Mesangial cell (primary cell): ENCODE measurements at places on chromosomes 3 and 15. TPM values are rescaled to one million over a fixed set of nuclear protein-coding genes. Genes with fewer than 3 reads are reported as not detected.

C3orf80 gene
- total RNA-seq: 0.33 TPM in 1 of 2 replicates, not detected in the other

CHDH gene
- total RNA-seq: 1.5 and 2.0 TPM in 2 replicates

CLDN1 gene
- total RNA-seq: 84.9 and 98.0 TPM in 2 replicates

SCAANT1 gene
- total RNA-seq: not detected in 2 replicates

ERICH6 gene
- total RNA-seq: not detected in 2 replicates

P2RY13 gene
- not detected in 2 replicates for total RNA-seq

HYAL1 gene
- total RNA-seq: 1.1 and 1.5 TPM in 2 replicates

MORC1 gene
- not detected in 2 replicates for total RNA-seq

IL17RD gene
- 12.9 and 31.3 TPM in 2 replicates for total RNA-seq

WDR93 gene
- total RNA-seq: 0.16 and 0.25 TPM in 2 replicates

SLC35G2 gene
- total RNA-seq: 2.8 and 5.2 TPM in 2 replicates

GPR62 gene
- total RNA-seq: 0.25 and 0.49 TPM in 2 replicates

NCK1 gene
- total RNA-seq: 9.0 and 11.4 TPM in 2 replicates
